Right atrium auricular region (tissue), 2 donors: ENCODE measurements at places on chromosomes 11 and 22. TPM values are rescaled to one million over a fixed set of nuclear protein-coding genes. Genes with fewer than 3 reads are reported as not detected.

SLC22A8 gene
- not detected for total RNA-seq

DNA sequence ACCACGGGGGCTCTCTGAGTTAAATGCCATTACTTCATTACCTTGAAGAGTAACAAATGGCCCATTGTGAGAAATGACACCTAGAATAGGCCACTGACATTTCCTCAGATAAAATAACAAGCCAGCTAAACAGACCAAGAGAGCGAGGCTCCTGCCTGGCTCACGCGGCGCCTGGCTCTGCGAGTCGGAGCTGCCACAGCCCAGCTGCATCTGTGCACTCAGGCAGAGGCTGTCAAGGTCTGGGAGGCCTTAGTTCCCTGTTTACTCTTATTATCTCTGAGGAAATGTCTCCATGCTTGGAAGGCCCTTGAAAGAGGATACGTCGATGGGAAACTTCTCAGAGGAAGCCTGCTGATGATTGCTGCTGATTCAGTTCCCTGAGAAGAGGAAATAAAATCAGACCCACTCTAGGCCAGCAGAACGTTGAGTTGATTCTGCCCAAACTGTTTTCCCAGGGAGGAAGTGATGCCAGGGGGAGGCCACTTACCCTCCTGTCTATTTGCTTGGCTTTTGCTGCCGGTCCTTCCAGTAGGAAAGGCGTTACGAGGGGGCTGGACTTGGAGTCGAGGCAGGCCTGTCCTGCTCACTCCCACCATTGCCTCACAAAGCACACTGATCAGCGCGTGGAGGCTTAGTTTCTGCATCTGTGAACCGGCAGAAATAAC is 208.8 kb downstream of the TBC1D22A start:
- peak; percentile 64 for DNase-seq

DNA sequence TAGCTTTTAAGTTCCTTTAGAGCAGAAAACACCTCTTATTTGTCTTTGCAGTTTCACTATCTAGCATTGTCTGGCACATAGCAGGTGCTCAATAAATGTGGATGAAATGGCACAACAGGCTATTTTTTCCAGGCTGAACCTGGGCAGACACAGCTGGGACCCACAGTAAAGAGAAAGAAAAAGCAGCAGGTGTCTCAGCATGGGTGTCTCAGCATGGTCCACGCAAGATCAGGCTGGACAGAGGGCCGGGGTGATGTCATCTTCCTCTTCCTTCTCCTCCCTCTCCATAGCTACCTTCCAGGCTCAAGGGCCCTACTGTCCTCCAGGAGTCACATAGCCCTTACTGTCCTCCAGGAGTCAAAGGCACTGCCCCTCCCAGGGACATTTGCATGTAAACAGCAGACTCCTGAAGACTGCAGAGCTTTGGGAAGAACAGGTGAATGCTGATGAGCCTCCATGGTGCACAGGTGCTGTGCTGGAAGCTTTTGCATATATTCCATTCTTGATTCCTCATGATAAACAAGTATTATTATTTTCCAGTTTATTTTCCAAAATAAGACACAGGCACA is 65.2 kb downstream of the DSCAML1 start:
- no peak for DNase-seq

DNA sequence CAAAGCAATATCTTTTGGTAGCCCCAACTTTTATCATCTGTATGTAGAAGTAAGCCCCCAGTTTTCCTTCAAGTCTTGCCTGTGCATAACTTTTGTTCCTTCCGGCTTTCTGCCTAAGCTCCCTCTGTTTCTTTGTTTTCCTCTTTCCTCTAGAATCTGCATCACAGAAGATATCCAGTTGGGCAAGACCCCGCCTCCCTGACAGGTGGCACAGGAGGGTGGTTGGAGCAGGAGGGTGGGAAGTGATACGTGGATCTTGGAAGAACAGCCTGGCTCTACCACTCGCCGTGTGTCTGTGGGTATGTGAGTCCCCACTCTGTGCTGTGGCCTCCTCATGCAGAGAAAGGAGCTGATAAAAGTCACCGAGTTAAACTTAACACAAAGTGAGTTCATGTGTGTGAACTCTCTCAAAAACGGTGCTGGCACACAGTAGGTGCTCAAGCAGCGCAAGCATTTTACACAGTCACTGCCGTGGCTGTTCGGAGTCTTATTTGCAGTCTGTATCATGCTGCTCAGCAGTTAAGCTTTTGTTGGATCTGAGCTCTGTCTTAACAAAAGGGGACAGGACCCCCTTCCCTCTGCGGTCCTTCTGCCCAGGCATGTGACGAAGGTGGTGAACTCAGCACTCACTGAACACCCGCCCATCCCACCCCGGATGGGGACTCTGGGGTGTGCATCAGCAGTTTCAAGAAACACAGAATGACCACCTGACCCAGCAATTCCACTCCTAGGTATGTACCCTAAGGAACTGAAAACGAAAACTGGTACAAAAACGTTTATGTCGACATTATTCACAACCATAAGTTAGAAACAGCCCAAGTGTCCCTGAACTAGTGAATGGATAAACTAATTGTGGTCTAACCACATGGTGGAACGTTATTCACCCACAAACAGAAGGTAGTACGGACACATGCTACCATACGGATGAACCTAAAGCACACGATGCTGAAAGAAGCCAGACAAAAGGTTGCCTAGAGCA is 249.1 kb downstream of the CTTN start:
- DNase-seq: no peak

BBOX1 gene
- not detected for total RNA-seq

OR9Q1 gene
- total RNA-seq: not detected

ABTB2 gene
- 27.4 TPM for total RNA-seq

GRCh38 chr11:72814286-72815109 is at the start of gene ATG16L2:
Gene ATG16L2 (plus strand): TSS chr11:72814411. CDS start chr11:72814446, 35 bp downstream.
- peak; percentile 84 for DNase-seq

DNA sequence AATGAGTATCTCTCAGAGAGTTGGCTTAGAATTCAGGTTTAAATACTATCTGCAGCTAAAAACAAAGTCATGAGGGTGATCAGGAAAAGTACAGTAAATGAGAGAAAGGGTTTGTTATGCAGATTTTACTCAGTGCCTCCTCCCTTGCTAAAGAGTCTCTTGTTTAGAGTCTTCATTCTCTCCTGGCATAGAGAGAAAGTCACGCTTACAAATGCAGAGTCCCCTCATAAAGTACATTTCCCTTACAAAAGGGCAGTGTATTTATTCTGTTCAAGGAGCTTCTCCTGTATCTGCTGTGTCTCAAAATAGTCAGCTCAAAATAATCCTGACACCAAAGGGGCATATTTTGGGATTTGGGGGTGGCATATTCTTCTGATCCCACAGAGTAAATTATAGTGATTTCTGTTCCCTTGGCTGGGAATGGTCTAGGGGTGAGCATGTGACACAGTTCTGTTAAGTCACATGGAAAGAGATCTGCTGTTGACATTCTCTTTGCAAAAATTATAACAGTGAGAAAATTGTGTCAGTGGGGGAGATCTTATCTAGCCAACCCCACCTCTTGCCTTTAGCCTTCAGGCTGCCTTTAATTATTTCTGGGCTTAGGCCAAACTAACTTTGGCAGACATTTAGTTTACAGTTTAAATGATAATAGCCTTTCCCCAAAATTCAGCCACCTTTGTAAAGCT is 102.9 kb downstream of the MTNR1B start:
- no peak for DNase-seq

DNA sequence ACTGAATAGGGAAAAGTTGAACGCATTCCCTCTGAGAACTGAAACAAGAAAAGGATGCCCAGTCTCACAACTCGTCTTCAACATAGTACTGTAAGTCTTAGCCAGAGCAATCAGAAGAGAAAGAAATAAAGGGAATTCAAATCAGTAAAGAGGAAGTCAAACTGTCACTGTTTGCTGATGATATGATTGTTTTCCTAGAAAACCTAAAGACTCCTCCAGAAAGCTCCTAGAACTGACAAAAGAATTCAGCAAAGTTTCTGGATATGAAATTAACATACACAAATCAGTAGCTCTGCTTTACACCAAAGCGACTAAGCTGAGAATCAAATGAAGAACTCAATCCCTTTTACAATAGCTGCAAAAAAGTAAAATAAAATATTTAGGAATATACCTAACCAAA is 471.2 kb upstream of the CNTN5 start:
- DNase-seq: no peak

GRCh38 chr11:126355926-126356897 is 726 bp downstream of the ST3GAL4 start:
- no peak for DNase-seq

SEC14L6 gene
- total RNA-seq: 0.11 TPM

DNA sequence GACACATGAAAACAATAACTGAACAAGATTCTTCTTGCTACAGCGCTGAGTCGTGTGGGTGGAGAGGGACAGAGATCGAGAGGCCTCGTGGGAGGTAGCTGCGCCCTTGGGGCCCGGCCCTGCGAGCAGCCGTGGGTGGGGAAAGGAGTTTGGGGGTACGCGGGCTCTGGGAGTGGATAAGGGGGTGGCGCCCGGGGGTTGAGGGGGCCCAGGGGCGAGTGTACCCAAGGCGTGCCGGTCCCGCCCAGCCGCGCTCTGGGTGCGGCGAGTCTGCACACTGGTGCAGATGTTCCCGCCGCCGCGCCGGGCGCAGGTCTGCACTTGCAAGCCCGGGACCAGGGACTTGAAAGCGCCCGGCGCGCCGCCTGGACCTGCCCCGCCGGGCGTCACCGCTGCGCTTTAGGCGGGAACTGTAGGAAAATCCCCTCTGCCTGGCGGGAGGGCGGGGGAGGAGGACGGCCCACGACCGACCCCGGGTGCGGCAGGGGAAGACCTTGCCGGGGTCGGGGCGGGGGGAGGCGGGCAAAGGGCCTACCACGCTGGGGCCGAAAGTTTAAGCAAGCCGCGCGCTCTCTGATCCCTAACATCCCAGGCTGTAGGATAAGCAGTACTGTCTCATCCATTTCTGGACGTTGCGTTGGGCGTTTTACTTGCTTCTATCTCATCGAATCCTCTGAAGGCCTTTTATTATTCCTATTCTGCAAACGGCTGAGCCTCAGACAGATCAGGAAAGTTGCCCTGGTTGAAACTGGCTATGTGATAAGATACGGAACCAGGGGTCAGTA is 1.4 kb upstream of the KREMEN1 start:
- DNase-seq: no peak

DNA sequence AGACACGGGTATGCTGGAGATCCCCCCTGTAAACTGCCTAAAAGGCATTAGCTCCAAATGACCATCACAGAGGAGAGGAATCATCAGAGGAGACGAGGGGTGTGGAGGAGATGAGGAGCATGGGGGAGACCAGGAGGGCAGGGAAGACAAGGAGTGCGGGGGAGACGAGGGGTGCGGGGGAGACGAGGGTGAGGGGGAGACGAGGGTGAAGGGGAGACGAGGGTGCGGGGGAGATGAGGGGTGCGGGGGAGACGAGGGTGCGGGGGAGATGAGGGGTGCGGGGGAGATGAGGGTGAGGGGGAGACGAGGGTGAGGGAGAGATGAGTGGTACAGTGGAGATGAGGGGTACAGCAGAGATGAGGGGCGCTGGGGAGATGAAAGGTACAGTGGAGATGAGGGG is 17.5 kb upstream of the GAL start:
- no peak for DNase-seq

CD3G gene
- total RNA-seq: not detected

- DNase-seq: no peak
Measured at GRCh38 chr11:97754976-97755375, 1265.8 kb upstream of the CNTN5 start.

- DNase-seq: no peak
Measured at GRCh38 chr11:12727563-12728211, 53.5 kb downstream of the TEAD1 start.

USP2 gene
- 38.9 TPM for total RNA-seq

DNA sequence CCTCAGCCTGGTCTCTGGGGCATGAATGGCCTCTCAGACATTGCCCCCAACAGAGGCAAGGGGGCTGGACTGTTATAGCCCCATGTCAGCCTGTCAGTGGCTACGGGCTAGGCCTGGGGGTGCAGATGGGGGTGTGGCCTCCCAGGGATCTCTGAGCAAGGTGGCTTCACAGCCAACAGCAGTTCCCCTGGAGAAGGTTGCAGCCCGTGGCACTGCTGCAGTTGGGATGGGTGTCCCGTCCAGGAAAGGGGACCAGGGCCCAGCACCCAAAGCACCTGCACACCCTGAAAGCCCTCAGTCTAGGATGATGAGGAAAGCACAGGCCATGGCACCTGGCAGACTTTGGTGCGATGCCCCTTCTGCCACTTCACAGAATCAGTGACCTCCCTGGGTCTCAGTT is 101.3 kb downstream of the TP53I11 start:
- DNase-seq: no peak

DNA sequence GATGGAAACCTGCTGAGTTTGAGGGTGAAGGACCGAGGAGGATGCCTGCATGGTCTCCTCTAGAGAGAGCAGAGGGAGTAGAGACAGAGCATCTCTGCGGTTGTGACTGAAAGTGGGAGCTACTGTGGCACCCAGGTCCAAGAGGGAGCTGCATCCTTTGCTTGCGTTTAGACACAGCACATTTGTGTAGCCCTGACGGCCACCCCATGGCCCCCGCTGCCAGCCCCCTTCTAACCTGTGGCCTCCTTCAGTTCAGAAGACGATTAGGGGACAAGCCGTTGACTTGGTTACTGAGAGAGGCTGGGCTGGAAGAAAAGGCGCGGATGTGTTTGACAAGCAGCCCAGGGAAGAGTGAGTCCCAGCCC is 690.9 kb downstream of the BRD1 start:
- DNase-seq: no peak

DNA sequence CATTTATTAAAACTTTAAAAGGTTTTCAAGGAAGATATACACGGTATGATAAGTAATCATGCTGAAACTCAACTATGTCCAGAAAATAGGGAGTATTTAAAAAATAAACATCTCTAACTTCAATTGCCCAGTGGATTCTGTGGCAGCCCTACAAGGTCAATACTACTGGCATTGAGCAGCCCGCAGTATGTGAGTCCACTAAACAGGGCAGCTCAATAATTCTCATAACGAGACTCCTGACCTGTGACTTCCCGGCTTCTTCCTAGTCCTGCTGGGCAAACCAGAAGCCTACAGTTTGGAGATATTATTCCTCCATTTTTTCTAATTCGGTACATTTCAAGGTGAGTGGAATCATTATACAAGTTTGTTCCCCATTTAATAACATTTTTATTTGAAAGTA is 580.5 kb upstream of the CCDC90B start:
- no peak for DNase-seq

GRAP2 gene
- total RNA-seq: 1.3 TPM

DNA sequence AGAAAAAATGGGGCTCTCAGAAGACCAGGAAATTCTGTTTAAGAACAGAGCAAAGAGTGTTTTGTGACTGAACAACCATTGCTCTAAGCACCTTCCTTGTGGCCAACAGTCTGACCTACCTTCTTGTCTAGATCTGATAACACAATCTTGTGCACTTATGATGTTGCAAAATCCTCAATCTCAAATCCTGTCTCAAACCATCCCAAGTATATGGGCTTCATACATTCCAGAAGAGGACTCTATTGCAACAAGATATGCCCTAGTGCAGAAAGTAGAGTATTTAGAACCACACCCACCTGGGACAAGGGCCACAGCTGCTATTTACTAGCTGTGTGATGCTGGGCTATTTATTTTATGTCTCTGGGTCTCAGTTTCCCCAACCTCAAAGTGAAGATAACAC is 27.1 kb downstream of the RASSF10 start:
- no peak for DNase-seq

- DNase-seq: no peak
Measured at GRCh38 chr11:44319552-44320288, 9.8 kb upstream of the ALX4 start.

ME3 gene
- total RNA-seq: 33.1 TPM

GRCh38 chr22:39938509-39939111 is 21.6 kb upstream of the TMA7B start:
- no peak for DNase-seq
